Spinal cord (tissue), 10 donors: ENCODE measurements at places on chromosomes 12 and 14. TPM values are rescaled to one million over a fixed set of nuclear protein-coding genes. Genes with fewer than 3 reads are reported as not detected.

The SOCS2 gene
- 20.3 TPM for total RNA-seq

DNA sequence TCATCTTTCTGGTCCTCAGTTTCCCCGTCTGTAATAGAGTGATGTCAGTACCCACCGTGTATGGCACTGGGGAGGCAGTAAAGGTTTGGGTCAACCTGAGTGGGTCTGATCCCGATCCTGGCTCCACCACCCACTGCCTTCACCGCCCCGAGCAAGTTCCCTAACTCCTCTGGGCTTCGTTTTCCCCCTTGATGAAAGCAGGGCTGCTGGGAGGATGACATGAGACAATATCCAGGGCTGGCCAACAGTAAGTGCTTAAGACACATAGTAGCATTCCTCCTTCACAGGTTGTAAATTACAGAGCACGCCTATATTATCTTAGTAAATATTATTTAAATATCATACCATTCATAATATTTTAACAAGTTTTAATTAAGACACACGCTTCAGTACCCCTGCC, 595 bp downstream of the PLEK2 start:
- no peak for DNase-seq

The RNU4-1 gene
- total RNA-seq = under 0.01 TPM

GRCh38 chr12:12425616-12426015, 68.7 kb downstream of the BORCS5 start:
- DNase-seq = no peak

DNA sequence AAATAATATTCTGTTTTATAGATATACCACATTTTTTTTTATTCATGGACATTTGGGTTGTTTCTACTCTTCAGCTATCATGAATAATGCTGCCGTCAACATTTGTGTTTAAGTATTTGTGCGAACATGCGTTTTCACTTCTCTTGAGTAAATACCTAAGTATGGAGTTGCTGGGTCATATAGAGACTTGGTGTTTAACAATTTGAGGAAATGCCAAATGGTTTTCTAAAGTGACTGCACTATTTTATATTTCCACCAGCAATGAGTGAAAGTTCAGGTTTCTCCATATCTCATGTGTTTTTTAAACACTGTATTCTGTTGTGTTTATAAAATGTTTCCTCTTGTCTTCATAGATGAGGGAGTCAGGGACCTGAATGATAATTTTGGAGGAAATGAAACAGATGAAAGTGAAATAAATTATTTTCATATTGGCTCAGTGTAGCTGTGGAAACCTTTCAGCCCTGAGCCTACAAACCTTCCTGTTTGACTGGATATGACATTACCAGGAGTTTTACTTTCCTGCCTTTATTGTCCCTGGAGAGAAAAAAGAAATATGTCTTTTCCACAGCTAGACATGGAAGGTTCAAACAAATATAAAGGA, 26.3 kb downstream of the DAAM1 start:
- no peak for DNase-seq

GRCh38 chr14:99389174-99389826, 91.4 kb downstream of the SETD3 start:
- DNase-seq = no peak

- peak; percentile 42 for DNase-seq
These were observed 467 bp downstream of the KCNK13 start for GRCh38 chr14:90062127-90062794.

DNA sequence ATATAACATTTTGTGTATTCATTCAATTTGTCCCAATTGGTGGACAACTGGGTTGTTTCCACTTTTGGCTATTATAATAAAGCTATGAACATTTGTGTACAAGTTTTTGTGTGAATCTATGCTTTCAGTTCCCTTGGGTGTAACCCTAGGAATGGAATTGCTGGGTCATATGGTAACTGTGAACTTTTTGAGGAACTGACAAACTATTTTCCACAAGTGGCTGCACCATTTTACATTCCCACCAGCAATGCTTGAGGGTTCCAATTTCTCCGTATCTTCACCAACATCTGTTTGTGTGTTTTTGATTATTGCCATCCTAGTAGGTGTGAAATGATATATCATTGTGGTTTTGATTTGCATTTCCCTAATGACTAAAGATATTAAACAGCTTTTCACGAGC, 13.0 kb downstream of the LPCAT3 start:
- DNase-seq = no peak

GRCh38 chr12:85676816-85677749, 159.1 kb downstream of the RASSF9 start:
- no peak for DNase-seq

- DNase-seq = no peak
These were observed 5.3 kb downstream of the OASL start for GRCh38 chr12:121033625-121034349.

- no peak for DNase-seq
These were observed 149.1 kb downstream of the KICS2 start for GRCh38 chr12:64072916-64073575.

- no peak for DNase-seq
These were observed 3.8 kb downstream of the NR4A1 start for GRCh38 chr12:52054833-52055730.

GRCh38 chr14:43105305-43105704, 1401.8 kb downstream of the FSCB start:
- DNase-seq = no peak

DNA sequence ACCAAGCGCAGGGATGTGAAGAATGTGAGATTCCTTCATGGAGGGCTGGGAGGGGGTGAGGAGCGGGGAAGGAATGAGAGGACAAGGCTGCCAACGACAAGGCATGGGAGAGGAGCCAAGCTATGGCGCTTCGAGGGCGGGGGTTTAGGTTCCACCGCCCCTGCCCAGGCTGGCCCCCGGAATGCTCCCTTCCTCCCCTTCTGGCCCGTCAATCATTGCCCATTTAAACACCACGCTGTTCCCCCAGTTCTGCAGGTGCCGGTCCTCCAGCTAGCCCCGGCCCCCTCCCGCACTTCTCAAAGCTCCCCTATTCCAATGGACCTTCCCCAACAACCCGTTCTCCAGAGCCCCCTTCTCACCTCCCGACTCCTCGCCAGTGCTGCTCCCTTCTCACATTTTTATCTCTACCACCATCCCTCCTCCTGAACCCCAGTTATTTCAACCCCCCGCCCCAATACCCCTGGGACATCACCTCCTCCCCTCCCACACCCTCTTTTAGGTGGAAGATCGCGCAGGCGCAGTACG, 428 bp downstream of the RNF41 start:
- no peak for DNase-seq

The RNF212B gene
- total RNA-seq = not detected

GRCh38 chr14:51624955-51625569, 26.6 kb upstream of the FRMD6 start:
- DNase-seq = no peak

DNA sequence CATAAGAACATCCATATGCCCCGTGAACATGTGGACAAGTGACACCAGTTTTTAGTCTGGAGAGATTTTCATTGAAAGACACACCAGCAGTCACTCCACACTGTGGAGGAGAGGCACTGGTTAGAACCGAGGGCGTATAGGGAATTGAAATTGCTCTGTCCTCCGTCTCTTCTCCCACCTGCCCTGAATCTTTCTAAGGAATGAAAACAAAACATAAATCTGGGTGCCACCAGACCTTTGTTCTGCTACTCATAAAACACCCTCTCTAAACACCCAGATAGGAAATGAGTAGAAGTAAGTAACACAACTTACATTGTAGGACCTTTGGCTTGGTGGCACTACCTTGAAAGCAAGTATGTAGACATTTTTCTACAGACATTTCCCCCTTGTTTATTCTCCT, 37.1 kb upstream of the STON2 start:
- DNase-seq = no peak

- no peak for DNase-seq
These were observed 123.5 kb downstream of the PTPRR start for GRCh38 chr12:70796989-70797388.

- DNase-seq = no peak
These were observed 1.4 kb upstream of the AKAP5 start for GRCh38 chr14:64463873-64464272.

- DNase-seq = peak; percentile 36
These were observed 97.4 kb downstream of the C12orf50 start for GRCh38 chr12:87931812-87932211.

The CPNE8 gene
- 26.2 TPM for total RNA-seq

GRCh38 chr14:21382886-21383847, 652 bp downstream of the SUPT16H start:
- no peak for DNase-seq

GRCh38 chr12:73863546-73863945, 674.1 kb upstream of the ATXN7L3B start:
- DNase-seq = no peak

DNA sequence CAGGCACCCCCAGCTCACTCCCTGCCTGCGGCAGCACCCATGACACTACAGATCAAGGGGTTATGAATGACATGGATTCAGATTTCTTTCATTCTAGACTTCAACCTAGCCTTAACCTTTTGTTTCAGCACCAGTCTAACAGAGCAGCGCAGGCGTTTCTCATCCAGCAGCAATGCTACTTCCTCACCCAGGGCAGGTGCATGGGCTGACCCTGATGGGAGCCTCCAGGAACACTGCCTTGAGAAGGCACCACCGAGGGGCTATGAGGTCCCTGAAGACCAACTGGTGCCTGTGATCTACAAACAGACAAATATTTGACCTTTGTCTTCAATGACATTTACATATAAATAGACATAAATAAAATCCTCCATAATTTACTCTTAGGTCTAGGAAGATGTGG, 10.8 kb downstream of the CDCA4 start:
- no peak for DNase-seq

DNA sequence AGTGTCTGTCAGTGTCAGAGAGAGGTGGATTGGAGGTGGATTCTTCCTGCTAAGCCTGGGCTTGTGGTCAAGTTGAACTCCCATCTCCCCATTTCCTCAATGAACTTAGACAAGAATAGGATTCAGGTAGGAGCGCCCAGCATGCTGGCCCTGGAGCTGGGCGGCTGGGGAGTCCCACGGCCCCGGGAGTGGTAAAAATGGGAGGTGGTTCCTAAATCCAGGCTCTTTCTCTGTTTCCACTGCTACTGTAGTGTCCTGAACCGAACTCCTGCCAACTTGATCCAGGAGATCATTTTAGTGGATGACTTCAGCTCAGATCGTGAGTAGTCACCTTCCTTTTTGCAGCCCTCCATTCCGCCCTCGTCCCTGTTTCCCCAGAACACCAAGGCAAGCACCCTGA, 65.1 kb downstream of the GALNT16 start:
- DNase-seq = no peak

GRCh38 chr14:61280092-61280525, 1.0 kb downstream of the TMEM30B start:
- DNase-seq = no peak

- no peak for DNase-seq
These were observed 784 bp downstream of the RPL6 start for GRCh38 chr12:112408621-112409020.

- DNase-seq = peak; percentile 84
These were observed 160.4 kb upstream of the NOS1 start for GRCh38 chr12:117521867-117522266.

GRCh38 chr14:22794551-22794951, 20.7 kb downstream of the SLC7A7 start:
- DNase-seq = no peak

DNA sequence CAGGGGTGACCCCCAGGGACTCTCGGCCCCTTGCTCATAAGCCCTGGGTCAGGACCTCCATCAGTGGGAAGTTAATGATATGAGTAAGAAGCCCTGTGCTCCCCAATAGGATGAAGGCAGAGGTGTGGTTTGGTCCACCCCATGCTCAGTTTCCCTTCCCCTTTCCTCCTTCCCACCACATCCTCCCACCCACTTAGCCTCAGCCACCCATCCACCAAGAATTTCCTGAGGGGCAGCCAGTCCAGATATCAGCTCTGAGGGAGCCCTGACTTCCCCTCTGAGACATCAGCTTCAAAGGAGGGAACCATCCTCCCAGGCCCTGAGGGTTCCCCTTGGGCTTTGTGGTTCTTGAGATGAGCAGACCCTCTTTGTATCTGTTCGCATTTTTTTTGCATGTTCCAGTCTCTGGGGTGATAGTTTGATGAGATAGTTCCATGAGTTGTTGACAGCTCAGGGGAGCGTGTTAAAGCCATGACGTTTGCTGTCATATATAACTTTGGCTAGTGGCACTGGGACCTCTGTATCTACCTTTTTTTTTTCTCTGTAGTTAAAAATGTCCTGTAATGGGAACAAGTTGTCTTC, 71.2 kb downstream of the LGMN start:
- DNase-seq = no peak

DNA sequence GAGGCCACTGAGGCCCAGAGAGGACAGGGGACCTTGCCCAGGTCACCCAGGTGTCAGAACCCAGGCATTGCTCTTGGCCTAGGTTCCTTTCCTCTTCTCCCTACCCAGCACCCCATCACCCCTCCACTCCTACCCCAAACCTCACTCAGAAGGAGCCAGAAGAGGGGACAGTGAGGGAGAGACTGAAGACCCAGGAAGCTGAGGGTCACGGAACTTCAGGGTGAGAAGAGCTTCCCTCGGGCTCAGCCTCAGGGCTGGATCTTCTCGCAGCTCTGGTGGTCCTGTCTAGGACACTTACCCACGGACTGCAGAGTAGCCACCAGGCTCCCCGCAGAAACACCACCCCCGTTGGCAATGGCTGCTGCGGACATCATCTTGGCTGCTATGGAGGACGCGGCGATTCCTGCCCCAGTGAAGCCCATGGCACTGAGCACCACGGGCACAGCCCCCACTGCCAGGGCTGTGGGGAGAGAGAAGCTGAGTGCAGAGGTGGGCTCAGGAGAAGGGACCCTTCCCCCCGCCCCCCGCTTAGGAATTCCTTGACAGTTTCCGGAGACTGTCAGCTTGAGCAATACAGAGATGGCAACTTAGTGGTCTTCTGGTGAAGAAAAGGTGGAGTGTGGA, 1.1 kb downstream of the IFI27L2 start:
- DNase-seq = no peak

- no peak for DNase-seq
These were observed 192.7 kb downstream of the DPF3 start for GRCh38 chr14:72701237-72701565.

- no peak for DNase-seq
These were observed 72.5 kb downstream of the TSPAN9 start for GRCh38 chr12:3149515-3150307.

GRCh38 chr12:22709292-22709691, 84.3 kb downstream of the ETNK1 start:
- no peak for DNase-seq

DNA sequence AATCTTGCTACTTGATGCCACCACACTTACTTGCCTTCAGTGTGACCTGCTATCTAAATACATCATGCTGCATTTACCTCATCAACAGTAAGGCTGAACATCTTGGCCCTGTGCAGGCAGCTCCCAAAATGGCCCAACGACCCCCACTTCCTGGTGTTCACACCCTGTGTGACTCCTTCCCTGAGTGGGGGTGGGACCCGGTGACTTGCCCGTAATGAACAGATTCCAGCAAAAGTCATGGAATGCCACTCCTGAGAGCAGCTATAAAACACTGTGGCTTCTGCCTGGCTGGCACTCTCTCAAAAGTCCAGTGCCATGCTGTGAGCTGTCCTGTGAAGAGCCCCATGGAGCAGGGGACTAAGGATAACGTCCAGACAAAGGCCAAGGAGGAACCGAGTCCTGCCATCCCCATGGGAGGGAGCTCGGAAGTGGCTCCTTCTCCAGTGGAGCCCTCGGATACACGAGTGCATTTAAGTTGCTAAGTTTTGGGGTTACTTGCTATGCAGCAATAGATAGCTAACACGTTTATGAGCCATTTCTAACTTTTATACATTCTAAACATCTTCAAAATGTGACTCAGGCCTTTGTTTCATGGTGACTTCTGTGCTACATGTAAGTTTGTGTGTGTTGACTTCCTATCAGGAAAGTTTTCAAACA, 33.0 kb downstream of the P2RX2 start:
- no peak for DNase-seq
